ENCODE measurements at places on chromosomes 3 and 15.
A peak's percentile ranks its signal among the peaks of the same experiment; 100 is the strongest.

- no peak for DNase-seq
These were observed 32.4 kb downstream of the MAP6D1 start for GRCh38 chr3:183792976-183793375.

GRCh38 chr15:75368689-75369239 lies 357 bp upstream of the MAN2C1 start:
- DNase-seq: no peak

DNA sequence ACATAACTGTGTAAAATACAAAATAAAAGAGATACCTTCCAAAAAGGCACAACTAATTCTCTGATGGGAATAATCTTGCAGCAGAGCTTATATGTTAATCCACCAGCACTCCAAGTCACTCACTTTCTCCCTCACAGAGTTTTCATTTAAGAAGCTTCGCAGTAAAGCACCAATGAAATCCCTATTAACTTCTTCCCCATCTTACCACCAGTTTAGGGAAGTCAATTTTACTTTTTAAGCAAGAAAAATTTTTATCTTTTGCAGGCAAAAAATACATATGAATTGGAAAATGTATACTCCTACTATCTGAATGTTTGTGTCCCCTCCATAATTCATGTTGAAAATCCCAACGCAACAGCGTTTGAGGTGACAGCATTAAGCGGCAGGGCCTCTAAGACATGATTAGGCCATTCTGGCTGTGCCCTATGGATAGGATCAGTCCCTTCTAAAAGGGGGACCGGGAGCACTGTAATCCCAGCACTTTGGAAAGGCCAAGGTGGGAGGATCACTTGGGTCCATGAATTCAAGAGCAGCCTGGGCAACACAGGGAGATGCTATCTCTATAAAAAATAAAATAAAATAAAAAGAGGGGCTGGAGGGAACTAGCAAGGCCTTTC lies 435.8 kb downstream of the SHQ1 start:
- DNase-seq: no peak

DNA sequence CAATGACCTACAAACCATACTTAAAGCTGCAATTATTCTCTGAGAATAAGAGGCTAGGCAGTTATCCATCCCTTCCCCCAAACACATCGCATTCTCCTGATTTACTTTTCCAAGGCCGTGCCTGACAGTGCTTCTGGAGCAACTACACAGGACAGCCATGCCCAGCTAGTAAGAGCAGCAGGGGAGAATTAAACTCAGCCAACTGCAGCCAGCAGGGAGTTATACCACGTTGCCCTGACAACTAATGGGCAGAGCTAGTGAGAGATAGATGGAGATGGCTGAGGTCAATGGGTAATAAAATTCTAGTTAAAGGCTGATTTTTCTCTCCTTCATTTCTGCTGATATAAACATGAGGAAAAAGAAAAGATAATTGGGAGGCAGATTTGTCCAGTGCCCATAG lies 193.8 kb upstream of the PPP2R3A start:
- peak; percentile 29 for DNase-seq

- no peak for DNase-seq
These were observed 13.8 kb downstream of the AVEN start for GRCh38 chr15:34025252-34025651.

DNA sequence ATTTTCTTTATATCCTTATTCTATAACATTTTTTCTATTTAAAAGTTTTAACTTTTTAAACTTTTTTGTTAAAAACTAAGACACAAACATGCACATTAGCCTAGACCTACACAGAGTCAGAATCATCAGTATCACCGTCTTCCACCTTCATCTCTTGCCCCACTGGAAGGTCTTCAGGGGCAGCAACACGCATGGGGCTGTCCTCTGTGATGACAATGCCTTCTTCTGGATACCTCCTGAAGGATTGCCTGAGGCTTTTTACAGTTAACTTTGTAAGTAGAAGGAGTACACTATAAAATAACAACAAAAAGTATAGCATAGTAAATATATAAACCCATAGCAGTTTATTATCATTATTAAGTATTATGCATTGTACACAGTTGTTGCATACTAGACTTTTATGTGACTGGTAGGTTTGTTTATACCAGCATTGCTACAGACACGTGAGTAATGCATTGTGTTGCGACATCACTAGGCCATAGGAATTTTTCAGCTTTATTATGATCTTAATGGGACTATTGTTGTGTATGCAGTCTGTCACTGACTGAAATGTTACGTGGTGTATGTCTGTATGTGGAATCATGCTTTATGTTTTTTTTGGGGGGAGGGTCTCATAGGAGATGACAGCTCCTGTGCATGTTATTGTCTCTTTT lies 18.2 kb downstream of the ATP1B3 start:
- no peak for DNase-seq

DNA sequence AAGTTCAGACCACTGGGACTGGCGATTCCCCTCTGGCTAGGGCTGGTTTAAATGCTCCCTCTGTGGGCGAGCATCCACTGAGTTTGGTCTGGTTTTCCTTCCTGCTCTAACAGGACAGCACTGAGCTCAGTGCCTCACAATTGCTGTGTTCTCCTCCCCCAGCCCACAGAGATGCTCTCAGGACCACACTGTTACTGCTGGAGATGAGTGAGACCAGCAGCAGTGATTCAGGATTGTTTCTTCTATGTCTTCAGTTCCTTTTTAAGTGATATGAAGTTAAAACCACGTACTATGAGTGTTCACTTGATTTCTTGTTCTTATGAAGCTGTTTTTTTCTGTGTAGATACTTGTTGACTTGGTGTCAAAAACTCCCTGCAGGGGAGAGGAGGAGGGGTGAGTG lies 180.4 kb upstream of the COL8A1 start:
- DNase-seq: no peak

DNA sequence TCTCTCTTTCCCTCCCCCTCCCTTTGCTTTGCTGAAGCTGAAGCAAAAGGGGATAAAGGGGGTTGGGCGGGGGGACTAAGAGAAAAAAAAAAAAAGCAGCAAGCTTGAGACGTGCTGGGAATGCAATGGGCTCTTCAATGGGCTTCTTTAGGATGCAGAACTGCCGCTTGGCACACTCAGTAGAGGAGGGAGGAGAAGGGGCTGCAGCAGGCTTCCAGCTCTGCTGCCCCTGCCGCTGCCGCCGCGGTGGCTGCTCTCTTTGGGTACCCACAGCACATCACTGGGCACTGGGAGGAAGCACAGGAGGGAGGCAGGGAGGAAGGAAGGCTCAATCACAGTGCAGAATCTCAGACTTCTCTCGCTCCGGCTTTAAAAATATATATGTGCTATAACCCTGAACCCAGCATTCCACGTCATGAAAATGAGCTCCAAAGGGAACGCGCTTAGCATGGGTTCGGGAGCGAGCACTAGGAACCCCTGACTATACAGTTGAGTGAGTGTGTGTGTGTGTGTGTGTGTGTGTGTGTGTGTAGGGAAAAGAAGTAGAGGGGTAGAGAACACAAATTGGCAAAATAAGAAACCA lies 3.5 kb downstream of the SLITRK3 start:
- peak; percentile 45 for DNase-seq

DNA sequence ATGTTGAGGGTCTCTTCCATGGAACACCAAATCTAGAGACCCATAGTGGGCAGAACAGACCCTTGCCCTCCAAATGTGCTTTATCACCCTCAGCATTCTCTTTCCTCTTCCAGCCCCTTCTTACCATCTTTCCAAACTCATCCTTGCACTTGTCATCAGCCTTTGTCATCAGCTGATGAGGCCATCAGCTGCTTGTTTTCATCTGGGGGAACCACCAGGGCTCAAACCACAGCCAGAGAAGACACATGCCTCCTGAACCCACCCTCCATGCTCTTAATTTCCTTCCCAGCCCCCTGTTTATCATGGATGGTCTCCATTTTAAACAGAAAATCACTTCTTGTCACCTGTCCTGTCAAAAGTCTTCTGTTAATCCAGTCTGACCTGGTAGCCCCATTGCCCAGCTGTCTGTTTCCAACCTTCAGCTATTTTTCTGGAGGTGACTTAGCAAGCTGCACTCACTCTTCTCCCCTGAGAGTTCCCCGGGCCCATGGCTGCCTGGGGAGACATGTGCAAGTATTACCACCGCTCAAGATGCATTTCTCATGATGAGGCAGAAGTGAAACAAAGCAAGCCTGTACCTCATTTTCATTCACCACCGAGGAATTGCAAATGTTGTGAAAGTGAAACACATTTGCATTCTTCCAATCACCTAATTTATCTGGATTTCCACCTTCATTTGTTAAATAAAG lies 14.7 kb upstream of the SYNM start:
- no peak for DNase-seq

GRCh38 chr3:64102147-64102546 lies 78.9 kb upstream of the PSMD6 start:
- DNase-seq: no peak

GRCh38 chr3:47578119-47578632 lies 489 bp downstream of the CSPG5 start:
- DNase-seq: no peak

DNA sequence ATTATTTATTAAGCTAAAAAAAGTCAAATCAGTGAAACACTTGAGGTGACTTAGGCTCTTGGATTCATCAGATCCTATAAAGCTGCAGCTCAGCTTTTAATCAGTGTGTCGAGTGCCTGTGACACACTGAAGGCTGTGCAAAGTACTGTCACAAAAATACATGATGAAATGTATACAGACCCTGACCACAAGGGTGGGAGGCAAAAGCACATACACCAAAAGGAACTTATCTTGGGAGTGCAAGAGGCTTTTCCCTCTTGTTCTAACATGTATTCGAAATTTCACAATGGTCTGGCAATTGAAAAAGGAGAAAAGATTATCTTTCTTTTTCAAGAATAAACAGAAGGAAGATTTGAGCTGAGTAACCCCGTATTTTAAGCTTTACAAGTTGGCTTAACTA lies 35.9 kb downstream of the VGLL4 start:
- no peak for DNase-seq

GRCh38 chr15:66723826-66724731 lies 22.0 kb downstream of the SMAD6 start:
- no peak for DNase-seq

- DNase-seq: no peak
These were observed 19.3 kb downstream of the CCDC12 start for GRCh38 chr3:46957092-46957820.

GRCh38 chr3:174424656-174425055 lies 434.5 kb upstream of the NAALADL2 start:
- DNase-seq: no peak

GRCh38 chr3:171334465-171334811 lies 125.8 kb downstream of the TNIK start:
- DNase-seq: no peak

- no peak for DNase-seq
These were observed 2.1 kb upstream of the CLDN18 start for GRCh38 chr3:138007898-138008297.

DNA sequence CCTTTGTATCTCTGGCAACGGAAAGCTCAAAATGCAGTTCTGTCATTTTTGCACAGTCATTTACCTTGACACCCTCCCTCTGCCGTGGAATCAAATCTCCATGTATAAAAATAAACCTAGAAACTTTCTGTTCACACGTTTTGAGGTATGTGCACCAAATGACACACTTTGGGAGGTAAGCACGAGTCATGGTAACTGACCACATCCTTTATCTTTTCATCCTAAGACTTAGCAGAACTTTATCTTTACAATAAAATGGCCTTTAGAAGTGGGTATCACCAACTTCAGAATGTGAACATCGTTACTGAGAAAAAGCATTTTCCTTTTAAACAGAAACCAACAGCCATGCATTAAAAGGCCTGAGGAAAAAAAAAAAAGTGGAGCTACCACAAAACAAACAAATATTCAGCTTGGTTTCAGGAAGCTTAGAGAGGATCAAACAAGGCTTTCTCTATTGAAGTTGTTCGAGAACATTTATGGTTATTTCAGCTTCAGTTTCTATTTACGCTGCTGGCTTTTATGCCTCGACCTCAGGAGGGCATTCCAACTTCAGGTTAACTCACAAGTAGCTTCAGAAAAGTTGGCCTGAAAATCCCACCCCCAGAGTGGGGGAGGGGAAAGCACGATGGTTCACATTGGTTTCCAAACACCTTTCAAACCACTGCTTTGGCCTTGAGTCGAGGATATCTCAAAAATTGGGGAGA lies 171.1 kb upstream of the ICE2 start:
- DNase-seq: no peak
